ENCODE measurements at places on chromosomes 5 and 9.
A peak's percentile ranks its signal among the peaks of the same experiment; 100 is the strongest.

DNA sequence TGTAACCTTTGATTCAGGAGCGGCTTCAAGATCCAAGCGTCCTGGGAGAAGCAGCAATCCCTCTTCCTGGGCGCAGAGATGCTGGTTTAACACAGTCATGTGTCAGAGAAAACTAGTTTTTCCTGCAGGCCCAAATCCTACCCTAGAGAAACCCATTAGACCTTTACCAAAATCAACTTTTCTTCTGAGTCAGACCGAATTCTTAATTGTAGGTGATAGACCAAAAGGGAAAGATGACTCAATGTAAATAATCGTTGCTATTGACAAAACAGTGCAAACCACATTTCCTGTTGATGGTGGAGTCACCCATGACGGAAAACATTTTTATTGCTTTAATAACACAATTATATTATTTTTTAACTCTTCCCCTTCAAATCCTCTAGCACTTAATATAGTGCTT is 40.1 kb downstream of the SLC1A1 start:
- DNase-seq = no peak

GRCh38 chr9:125906144-125906543 is 159.0 kb downstream of the PBX3 start:
- no peak for DNase-seq

GRCh38 chr5:14457476-14457875 is 124.1 kb upstream of the OTULINL start:
- DNase-seq = peak; percentile 20

DNA sequence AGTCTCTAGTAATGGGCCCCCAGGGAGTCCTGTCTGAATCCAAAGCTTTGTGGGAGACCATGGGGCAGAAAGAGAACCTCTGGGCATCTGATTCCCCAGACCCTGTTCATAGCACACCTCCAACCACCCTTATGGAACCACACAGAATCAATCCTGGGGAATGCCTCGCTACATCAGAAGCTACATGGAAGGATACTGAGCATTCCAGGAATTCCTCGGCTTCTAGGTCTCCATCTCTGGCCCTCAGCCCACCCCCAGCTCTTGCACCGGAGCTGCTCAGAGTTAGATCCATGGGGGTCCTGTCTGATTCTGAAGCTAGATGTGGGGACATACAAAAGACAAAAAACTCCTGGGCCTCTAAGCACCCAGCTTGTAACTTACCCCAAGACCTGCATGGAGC is 28.4 kb downstream of the VCP start:
- no peak for DNase-seq

DNA sequence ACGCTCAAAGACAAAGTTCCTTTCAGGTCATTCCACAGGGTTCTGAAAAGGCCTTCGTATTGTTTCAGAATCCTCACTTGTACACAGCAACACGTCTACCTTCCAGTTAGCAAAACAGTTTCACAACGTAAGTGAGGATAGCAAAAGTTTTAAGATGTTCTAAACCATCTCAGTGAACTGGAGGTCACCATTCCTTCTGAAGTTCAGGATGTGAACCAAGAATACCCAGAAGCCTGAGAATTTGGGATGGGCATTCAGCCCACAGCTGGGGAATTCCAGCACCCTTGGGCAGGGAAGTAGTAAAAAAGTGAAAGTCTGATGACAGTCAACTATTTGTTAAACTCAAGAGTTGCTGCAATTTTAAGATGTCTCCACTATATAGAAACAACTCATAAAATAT is 224.5 kb downstream of the BNC2 start:
- DNase-seq = no peak

GRCh38 chr5:141515141-141515540 is 26.3 kb downstream of the PCDHGC5 start:
- DNase-seq = no peak

DNA sequence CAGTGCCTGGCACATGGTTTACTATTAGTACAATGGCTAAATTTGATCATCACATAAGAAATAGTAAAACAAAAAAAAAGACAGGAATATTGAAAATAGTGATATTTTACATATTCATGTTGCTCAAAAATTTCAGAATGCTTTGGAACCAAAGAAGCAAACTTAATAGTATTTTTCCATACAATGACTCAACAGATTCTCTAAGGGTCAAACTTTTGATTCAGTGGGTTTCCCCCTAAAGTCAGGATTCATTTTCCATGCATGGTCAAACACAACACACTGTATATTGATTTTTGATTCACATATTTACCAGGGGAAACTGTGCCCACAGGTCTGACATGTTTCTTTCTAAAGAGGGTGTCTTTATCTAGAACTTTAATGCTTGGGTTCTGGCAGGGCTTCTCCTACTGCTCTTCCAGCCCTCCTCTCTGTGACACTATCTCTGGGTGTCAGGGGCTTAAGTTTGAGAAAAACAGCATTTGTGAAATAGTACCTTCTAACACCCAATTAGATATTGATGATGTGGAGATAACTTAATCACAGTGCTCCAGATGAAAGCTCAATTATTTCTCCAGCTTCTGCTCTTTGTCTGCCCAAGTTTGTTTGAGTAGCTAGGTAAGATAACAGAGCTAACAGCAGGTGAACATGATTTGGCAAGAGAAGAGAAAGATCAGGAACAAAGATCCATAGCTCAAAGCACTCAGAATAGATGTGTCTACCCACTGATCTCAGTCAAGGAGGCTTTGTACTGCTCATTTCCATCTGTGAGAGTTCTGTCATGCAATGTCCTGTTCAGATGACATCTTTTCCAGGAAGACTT is 35.5 kb upstream of the ELL2 start:
- no peak for DNase-seq

DNA sequence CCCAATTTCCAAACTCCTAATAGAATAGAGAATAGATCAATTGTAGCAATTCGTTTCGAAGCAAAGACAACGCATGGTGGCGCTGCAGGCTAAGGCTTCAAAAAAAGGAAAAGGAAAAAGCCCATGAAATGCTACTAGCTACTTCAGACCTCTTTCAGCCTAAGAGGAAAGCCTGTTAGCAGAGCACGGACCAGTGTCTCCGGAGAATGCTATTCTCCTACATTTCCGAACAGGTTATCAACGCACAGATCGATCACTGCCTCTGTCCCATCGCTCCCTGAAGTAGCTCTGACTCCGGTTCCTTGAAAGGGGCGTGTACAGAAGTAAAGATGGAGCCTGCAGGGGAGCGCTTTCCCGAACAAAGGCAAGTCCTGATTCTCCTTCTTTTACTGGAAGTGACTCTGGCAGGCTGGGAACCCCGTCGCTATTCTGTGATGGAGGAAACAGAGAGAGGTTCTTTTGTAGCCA is at the start of gene PCDHB15:
Gene PCDHB15, plus strand, starts transcription at position 146 of the 468 bp plus-strand sequence. Its CDS starts 184 bp downstream, at position 330.
- DNase-seq = no peak

GRCh38 chr5:16704945-16705344 is 88.1 kb upstream of the RETREG1 start:
- DNase-seq = no peak

- DNase-seq = no peak
These were observed 8.3 kb downstream of the CAMK4 start for GRCh38 chr5:111232311-111233051.

Measured in NCI-H2081 (cell line).